Left ventricle myocardium superior (tissue), 1 donor: ENCODE measurements at places on chromosomes 5 and 9. TPM values are rescaled to one million over a fixed set of nuclear protein-coding genes. Genes with fewer than 3 reads are reported as not detected.

Gene APBA1
- total RNA-seq, result 1.7 TPM

Gene LCN12
- total RNA-seq, result 3.6 TPM

Gene SH2D3C
- 18.3 TPM for total RNA-seq

DNA sequence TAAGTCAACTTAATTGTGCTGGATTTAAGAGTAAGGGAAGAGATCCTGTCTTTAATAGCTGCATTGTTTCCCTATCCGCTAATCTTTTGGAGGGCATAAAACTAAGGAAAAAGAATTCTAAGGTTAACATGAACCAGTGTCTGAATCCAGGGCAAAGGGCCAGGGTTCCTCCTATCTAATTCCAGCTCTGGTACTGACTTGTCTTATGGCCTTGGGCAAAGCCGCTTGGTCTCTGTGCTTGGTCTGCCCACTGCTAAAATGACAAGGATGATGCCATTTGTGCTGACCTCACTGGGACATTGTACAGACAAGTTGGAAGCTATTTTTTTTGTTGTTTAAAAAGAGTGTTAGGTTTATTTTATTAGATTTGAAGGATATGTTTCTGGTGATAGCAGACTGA, 334.7 kb upstream of the PIK3R1 start:
- DNase-seq, result no peak

DNA sequence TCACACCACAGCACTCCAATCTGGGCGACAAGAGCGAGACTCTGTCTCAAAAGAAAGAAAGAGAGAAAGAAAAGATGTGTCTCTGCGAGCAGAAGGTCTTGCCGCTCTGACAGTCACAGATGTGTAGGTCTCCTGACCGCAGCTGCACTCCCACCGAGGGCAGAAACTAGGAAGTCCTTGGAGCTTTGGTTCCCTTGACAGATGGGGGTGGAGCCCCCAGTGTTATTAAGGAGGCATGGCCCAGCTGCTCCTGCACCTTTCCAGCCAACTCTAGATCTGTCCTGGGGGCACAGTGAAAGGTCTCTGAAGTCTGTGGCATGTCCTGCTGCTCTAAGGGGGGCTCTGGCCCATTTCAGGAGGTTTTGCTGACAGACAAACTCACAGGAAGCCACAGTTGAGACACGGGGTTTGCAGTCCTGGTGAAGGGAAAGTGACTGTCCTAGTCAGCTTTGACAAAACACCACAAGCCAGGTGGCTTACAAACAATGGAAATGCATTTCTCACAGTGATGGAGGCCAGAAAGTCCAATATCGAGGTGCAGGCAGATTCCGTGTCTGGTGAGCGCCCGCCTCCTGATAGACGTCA, 9.0 kb upstream of the DIPK1B start:
- no peak for DNase-seq

DNA sequence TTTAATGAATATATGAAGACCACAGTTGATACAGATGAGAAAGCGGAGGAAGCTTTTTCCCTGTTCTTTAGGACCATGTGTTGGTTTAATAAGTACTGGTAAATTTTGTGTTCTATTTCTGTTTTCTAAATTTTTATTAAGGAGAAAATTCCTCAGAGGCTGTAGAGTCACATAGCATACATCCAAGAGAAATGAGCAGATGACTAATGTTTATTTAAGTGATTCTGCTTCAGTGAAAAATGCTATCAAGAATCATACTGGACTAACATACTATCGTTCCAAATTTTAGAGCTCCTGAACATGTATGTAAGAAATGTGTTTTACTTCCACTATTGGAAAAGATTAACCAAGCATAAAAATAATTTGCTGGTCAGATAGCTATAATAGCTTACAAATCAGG, 115.0 kb downstream of the KIAA1958 start:
- no peak for DNase-seq

DNA sequence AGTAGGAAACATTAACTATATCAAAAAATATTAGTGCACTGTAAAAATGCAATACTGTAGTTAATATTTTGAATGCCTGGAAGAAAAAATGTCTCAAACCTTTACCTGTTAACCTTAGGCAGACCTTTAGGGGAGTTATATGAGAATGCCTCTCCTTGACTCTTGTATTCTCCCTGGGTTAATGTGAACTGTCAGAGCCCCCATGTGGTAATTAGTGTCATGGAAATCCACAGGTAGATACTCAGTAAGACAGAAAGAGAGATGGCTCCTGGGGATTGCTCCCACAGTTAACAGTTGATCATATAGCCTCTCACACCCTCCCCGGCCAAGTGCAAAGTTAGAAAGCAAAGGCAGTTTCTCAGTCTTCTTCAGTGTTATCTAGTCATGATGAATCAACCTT, 742.8 kb downstream of the NR2F1-AS1 start:
- DNase-seq, result no peak

GRCh38 chr9:89071591-89071990, 80.3 kb downstream of the S1PR3 start:
- DNase-seq, result no peak

DNA sequence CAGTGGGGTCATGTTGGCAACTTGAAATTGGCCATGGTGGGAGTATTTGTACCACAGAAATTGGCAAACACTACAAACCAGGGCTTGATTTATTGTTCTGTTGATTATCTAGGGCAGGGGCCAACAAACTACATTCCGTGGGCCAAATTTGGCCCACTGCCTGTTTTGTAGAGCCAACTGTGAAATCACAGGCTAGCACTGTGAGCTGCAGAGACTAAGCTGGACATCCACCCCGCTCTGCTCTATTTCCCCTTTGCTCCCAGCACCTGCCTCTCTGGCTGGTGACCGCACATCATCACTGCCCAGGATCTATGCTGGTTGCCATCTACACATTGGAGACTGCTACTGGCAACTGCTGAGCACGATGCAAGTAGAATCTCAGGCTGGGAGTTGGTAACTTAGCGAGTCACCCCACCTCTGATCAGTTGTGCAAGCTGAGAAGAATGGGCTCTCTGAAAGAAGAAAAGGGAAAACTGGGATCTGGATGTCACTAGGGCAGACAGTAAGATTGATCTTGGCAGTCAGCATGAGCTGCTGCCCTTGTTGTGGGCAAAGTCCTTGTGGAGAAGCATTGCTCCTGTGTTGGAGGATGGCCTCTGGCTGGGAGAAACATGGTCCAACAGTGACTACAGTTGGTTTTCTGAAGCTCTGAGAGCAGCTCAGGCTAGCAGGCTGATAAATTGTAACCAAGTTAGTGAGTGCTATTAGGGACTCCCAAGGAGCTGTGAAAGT, 144.7 kb upstream of the RAD23B start:
- DNase-seq, result no peak

- no peak for DNase-seq
Observed at GRCh38 chr9:37983381-37984067, 79.6 kb upstream of the SLC25A51 start.

- DNase-seq, result no peak
Observed at GRCh38 chr9:34372467-34373011, 4.2 kb downstream of the MYORG start.
